ENCODE measurements at places on chromosomes 5 and 9.

DNA sequence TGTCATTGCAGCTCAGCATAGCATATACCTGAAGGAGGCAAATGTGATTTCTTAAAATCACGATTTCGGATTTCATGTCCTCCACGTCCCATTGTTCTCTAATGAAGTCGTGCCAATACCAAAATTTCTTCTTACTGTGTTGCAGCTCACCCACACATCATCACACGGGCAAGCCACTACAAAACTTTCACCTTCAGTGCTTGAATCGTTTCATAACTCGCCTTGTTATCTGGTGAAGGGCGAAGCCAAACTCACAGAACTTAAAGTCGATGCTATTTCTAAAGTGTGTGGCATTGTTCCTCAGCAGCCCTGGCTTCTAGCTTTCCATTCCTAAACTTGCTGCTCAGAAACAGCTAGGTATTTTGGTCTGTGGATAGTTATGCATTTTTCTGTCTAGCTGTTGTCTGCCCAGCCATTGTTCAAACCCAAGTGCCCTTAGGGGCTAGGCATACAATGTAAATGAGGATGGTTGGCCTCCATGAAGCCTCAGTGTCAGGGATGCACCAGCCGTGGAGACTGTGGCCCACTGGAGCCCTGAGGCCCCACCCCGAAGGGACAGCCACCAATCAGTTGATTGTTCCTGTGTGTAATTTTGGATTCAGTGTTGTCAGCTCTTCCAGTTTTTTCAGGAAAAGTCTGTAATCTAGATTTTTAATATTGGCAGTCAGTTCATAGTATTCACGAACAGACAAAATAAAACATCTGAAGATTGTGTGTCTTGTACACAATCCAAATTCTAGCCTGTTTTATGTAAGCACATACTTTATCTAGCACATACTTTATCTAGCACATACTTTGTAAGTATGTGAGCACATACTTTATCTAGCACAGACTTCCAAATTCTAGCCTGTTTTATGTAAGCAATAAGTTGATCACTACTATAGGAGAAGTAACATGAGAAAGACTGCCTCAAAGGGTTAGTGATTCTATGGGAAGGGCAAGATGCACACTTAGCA is 112.8 kb downstream of the DAPK1 start:
- no peak for DNase-seq
- H3K4me1 ChIP-seq: peaks cover 35% of the 10 kb centered on the region
- H3K27ac ChIP-seq: no peak overlapping the region
- no peaks in the 10 kb centered on the region for H3K27me3 ChIP-seq
- H3K4me3 ChIP-seq: no peak overlapping the region

GRCh38 chr9:73412874-73413273 is 261.2 kb downstream of the ANXA1 start:
- no peaks in the 10 kb centered on the region for H3K36me3 ChIP-seq
- no peak for DNase-seq
- H3K4me1 ChIP-seq: no peaks in the 10 kb centered on the region
- no peak overlapping the region for H3K4me3 ChIP-seq
- H3K27me3 ChIP-seq: no peaks in the 10 kb centered on the region

DNA sequence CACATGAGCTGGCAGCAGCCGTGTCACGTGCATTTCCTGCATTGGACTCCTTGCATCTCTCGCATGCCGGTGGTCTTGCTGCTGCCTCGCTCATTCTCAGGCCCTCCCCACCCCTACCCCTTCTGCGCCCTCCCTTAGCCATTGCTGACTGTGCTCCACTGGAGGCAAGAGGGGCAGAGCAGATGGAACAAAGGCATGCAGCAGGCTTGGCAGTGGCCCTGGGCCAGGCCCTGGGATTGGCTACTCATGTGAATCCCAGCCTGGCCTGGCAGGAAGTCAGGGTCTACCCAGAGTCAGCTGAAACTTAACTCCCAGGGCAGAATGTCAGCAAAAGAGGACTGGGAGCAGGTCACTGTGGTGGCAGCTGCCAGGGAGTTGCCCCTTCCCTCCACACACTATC is 62.3 kb downstream of the TSTD2 start:
- no peak for DNase-seq
- no peaks in the 10 kb centered on the region for H3K4me1 ChIP-seq
- no peak overlapping the region for H3K4me3 ChIP-seq

DNA sequence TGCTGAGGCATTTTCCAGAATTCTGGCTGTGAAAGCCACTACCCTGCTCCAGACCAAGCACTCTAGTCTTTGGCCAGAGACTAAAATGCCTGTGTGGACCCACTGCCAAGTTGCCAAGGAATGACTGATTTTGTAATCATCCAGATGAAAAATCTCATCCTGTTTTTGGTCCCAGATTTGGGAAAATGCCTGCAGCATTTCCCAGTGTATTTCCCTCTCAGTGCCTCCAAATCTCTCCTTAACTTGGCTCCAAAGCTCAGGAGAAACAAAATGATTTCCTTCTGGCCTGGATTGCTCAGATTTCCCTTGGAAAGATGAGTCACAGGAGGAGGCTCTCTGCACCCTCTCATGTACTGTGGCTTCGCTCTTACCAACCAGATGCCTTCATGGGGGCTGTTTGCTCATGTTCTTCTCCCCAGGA is 335.2 kb upstream of the TARS1 start:
- H3K27me3 ChIP-seq: no peaks in the 10 kb centered on the region
- H3K36me3 ChIP-seq: no peaks in the 10 kb centered on the region
- no peak overlapping the region for H3K4me3 ChIP-seq
- H3K4me1 ChIP-seq: no peaks in the 10 kb centered on the region
- no peak for DNase-seq

- H3K4me1 ChIP-seq: no peaks in the 10 kb centered on the region
- no peaks in the 10 kb centered on the region for H3K27me3 ChIP-seq
- H3K36me3 ChIP-seq: no peaks in the 10 kb centered on the region
- no peak overlapping the region for H3K4me3 ChIP-seq
These were observed 41.5 kb downstream of the SAR1B start for GRCh38 chr5:134590992-134591659.

DNA sequence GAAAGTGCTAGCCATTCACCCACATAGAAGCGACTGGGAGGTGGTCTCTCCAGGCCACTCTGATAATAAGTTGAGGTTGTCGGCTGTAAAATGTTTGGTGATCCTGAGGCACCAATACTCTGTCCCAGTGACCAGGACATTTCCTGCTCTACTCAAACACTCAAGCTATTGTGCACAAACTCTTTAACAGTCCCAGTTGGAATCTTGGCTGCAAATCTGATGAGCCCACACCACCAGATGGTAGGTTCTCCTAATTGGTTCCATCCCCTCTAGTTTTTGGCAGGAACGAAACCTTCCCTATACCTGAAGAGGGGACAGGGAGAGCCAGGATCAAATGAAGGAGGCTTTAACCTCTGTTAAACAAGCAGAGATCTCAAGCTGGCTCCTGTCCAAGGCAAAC is 14.3 kb downstream of the GRIA1 start:
- H3K4me3 ChIP-seq: no peak overlapping the region
- no peaks in the 10 kb centered on the region for H3K27me3 ChIP-seq
- no peaks in the 10 kb centered on the region for H3K36me3 ChIP-seq
- no peaks in the 10 kb centered on the region for H3K4me1 ChIP-seq
- DNase-seq: no peak
- H3K27ac ChIP-seq: no peak overlapping the region

GRCh38 chr9:36584620-36585460 is 12.1 kb downstream of the MELK start:
- H3K27me3 ChIP-seq: no peaks in the 10 kb centered on the region
- no peak overlapping the region for H3K4me3 ChIP-seq

GRCh38 chr5:180090769-180091546 is 19.4 kb upstream of the RNF130 start:
- H3K4me1 ChIP-seq: no peaks in the 10 kb centered on the region
- no peak overlapping the region for H3K4me3 ChIP-seq
- no peak overlapping the region for H3K27ac ChIP-seq
- DNase-seq: peak; percentile 64

- no peak overlapping the region for H3K27ac ChIP-seq
- DNase-seq: no peak
- H3K4me1 ChIP-seq: peaks cover 16% of the 10 kb centered on the region
- H3K36me3 ChIP-seq: no peaks in the 10 kb centered on the region
- H3K27me3 ChIP-seq: no peaks in the 10 kb centered on the region
These were observed 44.7 kb upstream of the CD180 start for GRCh38 chr5:67241326-67241725.

GRCh38 chr5:115458003-115458409 is 86.6 kb downstream of the FEM1C start:
- no peaks in the 10 kb centered on the region for H3K27me3 ChIP-seq
- H3K36me3 ChIP-seq: no peaks in the 10 kb centered on the region
- peaks cover 30% of the 10 kb centered on the region for H3K4me1 ChIP-seq
- DNase-seq: peak; percentile 44
- H3K27ac ChIP-seq: peak overlapping the region; percentile 94

Data from hepatocyte (in vitro differentiated cells).